Activated CD4-positive, alpha-beta T cell treated with anti-CD3 and anti-CD28 coated beads for 24 hours (primary cell): ENCODE measurements at places on chromosomes 3 and 15.

DNA sequence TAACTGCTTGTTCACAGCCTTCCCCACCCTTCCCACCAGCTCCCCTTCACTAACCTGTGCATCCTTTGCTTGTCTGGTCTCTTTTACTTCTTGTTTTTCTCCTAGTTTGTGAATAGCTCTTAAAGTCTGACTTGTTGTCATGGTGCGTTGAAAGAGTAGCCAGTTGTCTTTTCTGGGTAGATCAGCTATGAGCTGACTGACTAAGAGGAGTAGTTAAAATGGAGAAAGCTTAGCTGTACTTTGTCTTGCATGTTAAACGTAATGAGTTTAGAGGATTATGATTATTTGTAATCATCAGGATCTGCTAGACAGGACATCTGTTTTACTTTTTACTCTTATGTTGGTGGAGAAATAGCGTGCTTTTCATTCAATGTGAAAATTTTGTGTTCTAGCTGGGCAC is 35.9 kb downstream of the ATP2C1 start:
- DNase-seq, result no peak

DNA sequence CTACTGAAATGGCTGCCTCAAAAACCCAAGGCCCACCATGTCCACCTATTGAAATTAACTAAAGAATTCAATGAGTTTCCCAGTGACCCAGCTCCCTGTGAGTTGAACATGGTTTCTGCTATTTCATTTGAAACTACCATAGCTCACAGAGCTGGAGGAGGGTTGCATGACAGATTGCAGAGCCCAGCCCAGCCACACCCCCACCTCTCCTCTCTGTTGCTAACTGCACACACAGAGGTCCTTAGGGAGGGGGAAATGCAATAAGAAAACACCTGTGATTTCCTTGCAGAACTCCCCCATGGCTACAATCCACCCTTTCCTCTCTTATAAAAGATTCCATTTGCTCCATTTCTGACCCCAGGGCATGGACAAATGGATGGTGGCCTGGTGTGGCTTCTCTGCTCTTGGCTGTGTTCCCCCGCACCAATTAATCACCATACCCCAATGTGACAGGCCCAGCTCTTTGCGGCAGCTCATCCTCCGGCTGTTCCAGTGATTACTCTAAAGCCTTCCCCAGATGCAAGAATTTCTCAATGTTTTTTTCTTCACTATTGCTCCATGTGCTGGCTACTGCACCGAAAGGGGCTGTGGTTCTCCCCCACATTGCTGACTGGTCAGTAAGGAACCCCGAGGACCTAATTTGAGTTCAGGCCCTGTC is 208.4 kb upstream of the KBTBD8 start:
- no peak for DNase-seq

DNA sequence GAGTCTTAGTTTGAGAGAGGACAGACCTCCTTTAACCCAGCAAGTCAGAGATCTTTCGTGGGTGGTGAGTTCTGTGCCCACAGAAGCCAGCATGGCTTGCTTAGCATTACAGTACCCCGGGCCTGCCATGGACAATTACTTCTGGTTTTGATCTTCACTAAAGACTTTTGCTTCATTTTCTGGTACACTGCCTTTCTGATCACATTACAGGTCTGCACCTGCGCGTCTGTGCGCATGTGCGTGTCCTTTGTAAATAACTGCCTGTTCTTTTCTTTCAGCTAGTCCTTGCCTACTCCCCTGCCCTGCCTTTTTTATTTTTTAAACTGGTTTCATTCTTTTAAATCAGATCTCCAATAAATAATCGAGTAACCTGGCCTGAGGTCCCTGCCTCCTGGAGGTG is 57.1 kb upstream of the CMTM8 start:
- DNase-seq, result no peak

- DNase-seq, result no peak
Measured at GRCh38 chr3:9185701-9186100, 63.7 kb downstream of the SRGAP3 start.

- DNase-seq, result no peak
Measured at GRCh38 chr3:40477666-40478065, 744 bp downstream of the ZNF619 start.

- no peak for DNase-seq
Measured at GRCh38 chr3:16253601-16254000, 11.1 kb downstream of the DPH3 start.
